H4 (cell line): ENCODE measurements at places on chromosomes 6 and 20. TPM values are rescaled to one million over a fixed set of nuclear protein-coding genes. Genes with fewer than 3 reads are reported as not detected.
A peak's percentile ranks its signal among the peaks of the same experiment; 100 is the strongest.

DNA sequence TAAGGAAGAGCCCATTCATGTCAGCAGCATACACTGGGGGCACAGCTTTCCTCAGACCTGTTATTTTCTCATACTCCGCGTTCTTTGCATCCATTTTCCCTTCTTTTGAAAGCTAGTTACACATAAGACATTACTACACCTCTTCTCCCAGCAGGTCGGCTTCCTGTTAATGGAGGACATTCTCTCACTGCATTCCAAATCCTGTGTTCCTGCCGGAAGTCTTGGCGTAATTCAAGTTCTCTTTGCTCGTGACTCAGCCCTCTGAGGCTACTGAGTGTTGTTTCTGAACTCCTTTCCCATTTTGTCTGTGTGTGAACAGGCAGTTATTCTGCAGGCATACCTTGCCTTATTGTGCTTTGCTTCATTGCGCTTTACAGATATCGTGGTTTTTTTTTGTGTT lies 97.5 kb upstream of the ZBTB24 start:
- DNase-seq = peak; percentile 21

- DNase-seq = peak; percentile 16
Measured at GRCh38 chr20:62010551-62011402, 54.9 kb downstream of the TAF4 start.

Gene TEAD3
- 4.1 and 7.1 TPM in 2 replicates for total RNA-seq

Gene CAP2
- 8.9 and 10.9 TPM in 2 replicates for total RNA-seq
